ENCODE measurements at places on chromosomes 1 and 21. TPM values are rescaled to one million over a fixed set of nuclear protein-coding genes. Genes with fewer than 3 reads are reported as not detected.

Gene BTG3
- 27.4 TPM for polyA plus RNA-seq

Gene NUDT4B
- 4.4 TPM for polyA plus RNA-seq

Gene SELL
- polyA plus RNA-seq: 2.2 TPM

- no peak for DNase-seq
Observed at GRCh38 chr1:31335007-31335406, 37.9 kb downstream of the FABP3 start.

- DNase-seq: no peak
Observed at GRCh38 chr1:57578680-57579079, 154.8 kb upstream of the DAB1 start.
